ENCODE measurements at places on chromosomes 7 and 10.

- no peak for DNase-seq
These were observed 613.8 kb upstream of the FOXK1 start for GRCh38 chr7:4068286-4068685.

GRCh38 chr7:43799605-43800004, 41.1 kb downstream of the BLVRA start:
- no peak for DNase-seq

- no peak for DNase-seq
These were observed 66.2 kb upstream of the MXI1 start for GRCh38 chr10:110141185-110141584.

GRCh38 chr10:102245932-102246251, 560 bp downstream of the GBF1 start:
- DNase-seq = no peak

- no peak for DNase-seq
These were observed 65.9 kb upstream of the CC2D2B start for GRCh38 chr10:95841661-95842498.

GRCh38 chr10:131094527-131095312, 216.8 kb downstream of the TCERG1L start:
- DNase-seq = no peak

- no peak for DNase-seq
These were observed 57.8 kb downstream of the TRIL start for GRCh38 chr7:28900311-28900710.

GRCh38 chr10:18713077-18713476, 53.8 kb downstream of the ARL5B start:
- DNase-seq = no peak

DNA sequence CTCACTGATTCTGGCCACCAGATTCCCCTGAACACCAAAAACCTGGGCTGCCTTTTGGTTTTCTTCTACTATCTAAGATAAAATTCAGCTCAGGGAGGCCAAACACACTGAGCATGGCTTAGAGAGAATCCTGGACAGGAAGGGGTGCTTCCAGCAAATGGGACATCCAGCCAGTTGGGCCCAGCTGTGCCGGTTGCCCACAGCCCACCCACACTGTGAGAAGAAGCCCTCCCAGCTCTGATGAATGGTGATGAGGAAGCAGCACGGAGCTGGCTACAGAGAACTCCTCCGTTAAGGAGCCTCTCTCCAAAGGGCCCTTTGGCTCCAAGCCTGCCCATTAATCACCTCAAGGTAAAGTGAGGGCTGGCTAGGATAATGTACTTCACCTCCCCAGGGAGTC, 15.9 kb downstream of the LRRC18 start:
- no peak for DNase-seq

DNA sequence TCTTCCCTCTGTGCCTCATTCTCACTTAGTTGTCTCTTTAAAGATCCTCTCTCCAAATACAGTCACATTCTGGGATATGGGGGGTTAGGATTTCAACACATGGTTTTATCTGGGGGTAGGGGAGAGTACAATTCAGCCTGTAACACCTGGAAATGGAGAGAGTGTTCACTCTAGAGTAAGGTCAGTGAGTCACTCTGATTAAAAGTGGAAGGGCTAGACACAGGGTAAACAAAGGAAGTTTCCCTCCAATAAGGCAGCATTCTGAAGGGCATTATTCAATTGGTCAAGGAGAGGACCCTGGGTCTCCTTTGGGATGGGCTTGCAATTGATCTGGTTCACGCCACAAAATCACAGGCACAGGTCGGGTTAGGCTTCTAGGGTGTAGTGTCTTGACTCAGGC, 232.8 kb upstream of the NPSR1 start:
- DNase-seq = no peak

GRCh38 chr10:132860532-132860931, 74.6 kb upstream of the NKX6-2 start:
- DNase-seq = no peak

GRCh38 chr7:79749856-79750255, 296.4 kb upstream of the MAGI2 start:
- DNase-seq = no peak

- no peak for DNase-seq
These were observed 133.8 kb upstream of the PFKP start for GRCh38 chr10:2933519-2933918.

- DNase-seq = no peak
These were observed 89.9 kb downstream of the ARHGAP12 start for GRCh38 chr10:31838709-31839108.

DNA sequence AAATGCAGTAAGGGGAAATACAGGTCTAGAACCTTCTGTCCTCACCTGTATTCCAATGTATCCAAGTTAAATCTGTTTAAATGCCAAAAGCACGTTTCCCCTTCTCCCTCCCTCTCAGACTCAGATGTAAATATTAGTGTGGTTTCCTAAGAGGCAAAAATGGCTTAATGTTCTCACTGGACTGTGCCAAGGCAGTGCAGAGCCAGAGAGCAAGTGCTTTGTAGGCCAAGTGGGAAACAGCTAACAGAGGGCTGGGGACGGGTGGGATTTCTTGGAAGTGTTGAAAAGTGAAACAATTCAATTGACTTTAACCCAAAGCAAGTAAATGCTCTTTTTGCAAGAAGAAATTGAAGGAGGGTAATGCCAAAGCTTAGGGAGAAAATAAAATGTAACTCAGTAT, 103.1 kb downstream of the GSAP start:
- no peak for DNase-seq

DNA sequence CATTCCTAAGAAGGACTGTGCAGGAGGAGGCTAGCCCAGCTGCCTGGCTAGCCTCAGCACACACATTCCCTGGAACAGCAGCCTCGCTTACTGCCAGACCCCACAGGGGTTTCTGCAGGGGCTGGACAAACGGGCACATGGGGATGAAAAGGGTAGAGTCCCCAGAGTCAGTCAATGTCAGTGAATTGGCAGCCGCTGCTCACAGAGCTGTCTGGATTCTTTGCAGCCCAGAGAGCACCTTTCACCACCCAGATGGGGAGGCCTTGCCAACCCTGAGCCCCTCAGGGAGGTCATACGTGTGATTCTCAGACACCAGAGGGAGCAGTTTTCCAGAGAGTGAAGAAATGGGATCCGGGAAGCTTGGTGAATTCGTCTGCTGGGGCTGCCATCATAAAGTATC, 143.3 kb downstream of the KCNMA1 start:
- no peak for DNase-seq

GRCh38 chr10:51861731-51862130, 162.3 kb upstream of the CSTF2T start:
- no peak for DNase-seq

GRCh38 chr7:140475747-140476333, 3.5 kb downstream of the MKRN1 start:
- DNase-seq = no peak

GRCh38 chr7:99741441-99741795, 6.4 kb upstream of the CYP3A7 start:
- no peak for DNase-seq

GRCh38 chr7:32935558-32935957, 21.7 kb upstream of the FKBP9 start:
- no peak for DNase-seq

- DNase-seq = no peak
These were observed 62.6 kb downstream of the CUL2 start for GRCh38 chr10:35027567-35027966.

DNA sequence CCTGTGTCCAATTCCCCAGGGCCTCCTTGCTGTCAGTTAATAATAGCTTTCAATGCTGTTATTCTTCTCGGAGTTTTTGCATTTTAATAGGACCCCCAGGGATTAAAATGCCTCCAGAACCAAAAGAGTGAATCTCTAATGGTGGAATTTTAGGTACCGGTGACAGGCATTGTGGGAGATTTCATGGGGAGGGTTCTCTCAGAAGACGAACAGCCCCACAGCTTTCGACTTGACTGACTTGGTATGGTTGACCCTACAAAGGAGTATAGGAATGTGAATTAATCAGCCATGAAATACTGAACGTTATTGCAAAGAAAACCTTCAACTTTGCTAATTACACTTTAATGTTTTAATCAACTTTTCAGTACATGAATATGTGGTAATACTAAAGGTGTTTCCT, 206.3 kb upstream of the FZD8 start:
- DNase-seq = no peak
